Germinal center (tissue), 1 donor: ENCODE measurements at places on chromosomes 5 and 9.

DNA sequence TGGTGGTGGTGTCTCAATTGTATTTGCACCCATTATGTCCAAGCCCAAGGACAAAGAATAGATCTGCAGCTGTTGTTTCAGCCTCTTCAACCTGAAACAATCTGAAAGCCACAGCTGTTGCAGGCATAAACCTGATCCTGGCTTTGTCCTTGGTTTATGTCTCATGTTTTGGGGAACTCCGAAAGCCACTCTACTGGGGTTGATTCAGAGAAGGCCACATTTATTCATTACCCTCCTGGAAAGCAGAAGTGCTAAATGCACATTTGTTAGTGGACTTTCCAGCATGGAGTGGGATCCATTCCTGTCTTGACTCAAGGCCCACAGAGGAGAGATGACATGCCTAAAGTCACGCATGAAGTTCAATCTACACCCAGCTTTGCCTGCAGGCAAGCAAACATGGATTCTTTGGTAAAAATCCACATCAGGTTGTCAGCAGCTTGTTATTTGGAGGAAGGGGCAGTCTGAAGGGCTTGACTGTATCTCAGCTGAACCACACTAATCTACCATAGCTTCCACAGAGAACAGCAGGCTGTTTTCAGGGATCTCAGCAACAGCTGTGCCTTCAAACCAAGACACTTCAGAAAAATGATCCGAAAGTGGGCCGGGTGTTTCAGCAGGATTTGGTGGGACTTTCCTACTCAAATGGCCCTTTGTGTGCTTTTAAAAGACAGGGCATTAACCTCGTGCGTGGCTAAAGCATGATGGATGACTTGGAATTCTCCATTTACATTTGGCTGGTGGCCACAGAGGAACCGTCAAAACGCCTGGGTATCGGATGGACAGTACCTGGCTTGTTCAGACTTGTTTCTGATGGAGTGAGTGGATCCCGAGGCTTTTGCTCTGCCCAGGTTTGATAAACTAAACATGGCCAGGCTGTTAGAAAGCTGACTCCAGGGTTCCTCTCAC, 36.2 kb upstream of the ADAM19 start:
- no peak for DNase-seq

DNA sequence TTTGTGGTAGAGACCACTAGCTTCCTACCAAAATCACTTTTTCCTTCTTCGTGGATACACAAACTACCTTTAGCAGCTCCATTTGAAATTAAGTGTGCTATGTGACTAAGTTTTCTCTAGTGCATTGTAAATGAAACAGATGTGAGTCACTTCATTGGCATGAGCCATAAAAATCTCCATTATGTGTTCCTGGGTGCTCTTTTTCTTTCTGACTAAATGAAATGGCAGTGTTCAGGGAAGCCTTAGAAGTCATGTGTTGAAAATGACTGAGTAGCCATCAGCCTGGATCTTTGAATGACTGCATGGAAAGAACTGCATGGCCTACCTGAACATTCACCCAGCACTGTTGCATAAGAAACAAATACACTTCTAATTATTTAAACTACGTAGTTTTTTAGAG, 107.9 kb downstream of the NDUFAF2 start:
- DNase-seq: no peak

- peak; percentile 42 for DNase-seq
Observed at GRCh38 chr9:18255158-18255629, 218.8 kb upstream of the ADAMTSL1 start.

- DNase-seq: no peak
Observed at GRCh38 chr9:105198865-105199264, 45.6 kb upstream of the SLC44A1 start.

DNA sequence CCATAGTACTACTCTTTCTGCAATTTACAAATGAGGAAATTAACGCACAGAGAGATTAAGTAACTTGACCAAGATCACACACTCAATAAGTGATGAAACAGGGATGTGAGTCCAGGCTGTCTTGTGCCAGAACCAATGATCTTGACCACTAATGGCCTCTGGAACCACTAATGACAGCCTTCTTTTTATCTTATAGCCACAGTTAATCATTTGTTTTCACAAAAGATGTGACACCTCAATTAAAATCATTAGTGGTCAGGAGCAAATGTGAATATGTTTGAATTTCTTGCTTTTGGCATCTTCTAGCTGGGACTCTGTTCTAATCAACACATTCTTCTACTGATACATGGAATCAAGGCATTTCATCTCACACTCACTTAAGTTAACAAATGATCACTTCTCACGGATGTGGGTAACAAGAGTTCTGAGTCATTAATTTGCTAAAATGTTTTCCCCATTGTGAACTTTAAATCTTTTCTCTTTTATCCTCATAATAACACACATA, 102.7 kb upstream of the CD180 start:
- no peak for DNase-seq

DNA sequence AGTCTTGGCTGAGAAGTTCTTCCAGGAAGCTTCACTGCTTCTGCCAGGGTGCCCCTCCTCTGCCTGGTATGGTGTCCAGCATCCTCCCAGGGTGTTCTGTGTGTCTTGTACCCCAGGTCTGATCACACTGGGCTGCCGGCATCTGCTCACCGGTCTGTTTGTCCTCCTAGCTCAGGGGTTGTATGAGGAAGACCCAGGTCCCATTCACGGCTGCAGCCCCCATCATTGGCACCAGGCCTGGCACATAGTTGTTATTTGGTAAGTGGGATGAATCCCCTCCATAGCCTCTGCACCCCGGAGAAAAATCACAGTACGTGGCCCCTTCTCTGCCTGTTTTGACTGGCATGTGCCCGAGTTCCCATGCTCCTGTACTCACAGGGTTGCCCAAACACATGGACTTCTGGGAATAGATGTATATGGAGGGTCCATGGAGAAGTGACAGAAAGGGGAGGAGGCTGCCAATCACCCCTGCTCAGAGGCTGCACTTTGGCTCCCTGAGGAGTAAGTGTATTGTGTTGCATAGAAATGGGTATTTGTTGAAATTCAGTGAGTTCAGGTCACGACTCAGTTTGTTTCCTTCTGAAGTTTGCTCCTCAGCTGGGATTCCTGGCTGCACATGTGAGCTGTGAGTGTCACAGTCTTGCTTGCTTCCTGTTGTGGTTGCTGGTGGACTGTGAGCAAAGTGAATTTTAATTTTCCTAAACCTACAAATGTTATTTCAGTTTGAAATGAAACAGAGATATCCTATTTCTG, 96.2 kb downstream of the HSPA4 start:
- DNase-seq: no peak

DNA sequence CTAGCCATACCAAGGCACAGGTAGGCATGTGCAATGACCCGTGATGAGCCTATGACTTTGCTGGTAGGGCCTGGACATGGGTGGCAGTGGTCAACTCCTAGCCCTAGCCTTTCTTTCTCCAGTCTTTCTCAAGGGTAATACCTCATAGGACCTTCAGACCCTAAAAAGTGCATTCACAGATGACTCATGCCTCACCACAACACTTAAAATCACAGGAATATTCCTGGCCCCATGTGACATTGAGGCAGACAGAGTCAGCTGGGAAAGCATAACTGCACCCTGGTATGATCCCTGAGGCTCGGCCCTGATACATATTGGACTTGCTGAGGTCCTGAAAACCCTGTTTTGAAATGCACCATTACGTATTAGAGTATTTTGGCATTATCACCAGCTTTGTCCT, 449.5 kb downstream of the HINT1 start:
- DNase-seq: no peak

GRCh38 chr9:126439883-126440653, 113.4 kb downstream of the MVB12B start:
- DNase-seq: no peak

DNA sequence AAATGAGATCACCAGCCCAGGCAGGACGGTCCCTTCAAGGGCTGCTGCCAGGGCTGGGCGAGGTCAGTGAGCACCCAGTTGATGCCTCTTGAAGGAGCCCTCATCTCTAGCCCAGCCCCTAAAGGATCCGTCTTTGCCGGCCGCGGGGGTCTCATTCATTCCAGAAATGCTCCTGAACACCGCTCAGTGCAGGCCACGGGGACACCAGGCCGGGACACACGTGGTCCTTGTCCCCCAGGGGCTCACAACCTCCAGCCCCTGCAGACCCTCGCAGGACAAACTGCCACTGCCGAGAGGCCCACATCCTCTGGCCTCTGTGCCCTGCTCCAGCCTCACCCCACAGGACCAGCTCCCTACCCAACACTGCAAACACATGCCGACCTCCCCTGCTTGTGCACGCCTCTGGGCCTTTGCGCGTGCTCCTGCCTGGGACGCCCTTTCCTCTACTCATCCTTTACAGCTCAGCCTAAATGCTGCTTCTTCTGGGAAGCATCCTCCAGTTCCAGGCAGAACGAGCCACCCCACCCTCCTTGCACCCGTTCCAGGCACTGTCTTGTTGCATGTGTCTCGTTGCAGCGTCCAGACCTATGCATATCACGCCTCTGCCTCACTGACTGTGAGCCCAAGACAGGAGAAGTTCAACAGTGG, 10.3 kb upstream of the LAMC3 start:
- DNase-seq: no peak

DNA sequence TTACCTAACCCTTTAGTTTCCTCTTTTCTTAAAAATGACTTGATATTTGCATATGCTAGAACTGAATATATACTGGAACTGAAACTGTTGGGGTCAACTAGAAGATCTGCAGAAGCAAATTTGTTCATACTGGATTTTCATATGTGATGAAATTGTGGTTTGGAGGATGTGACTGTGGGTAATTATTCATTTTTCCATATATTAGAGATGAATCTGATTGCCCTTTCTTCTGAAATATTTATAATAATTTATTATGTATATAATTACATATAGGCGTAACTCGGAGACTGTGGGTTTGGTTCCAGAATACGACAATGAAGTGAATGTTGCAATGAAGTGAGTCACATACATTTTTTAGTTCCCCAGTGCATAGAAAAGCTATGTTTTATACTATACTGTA, 149.1 kb downstream of the ATP10B start:
- peak; percentile 17 for DNase-seq

DNA sequence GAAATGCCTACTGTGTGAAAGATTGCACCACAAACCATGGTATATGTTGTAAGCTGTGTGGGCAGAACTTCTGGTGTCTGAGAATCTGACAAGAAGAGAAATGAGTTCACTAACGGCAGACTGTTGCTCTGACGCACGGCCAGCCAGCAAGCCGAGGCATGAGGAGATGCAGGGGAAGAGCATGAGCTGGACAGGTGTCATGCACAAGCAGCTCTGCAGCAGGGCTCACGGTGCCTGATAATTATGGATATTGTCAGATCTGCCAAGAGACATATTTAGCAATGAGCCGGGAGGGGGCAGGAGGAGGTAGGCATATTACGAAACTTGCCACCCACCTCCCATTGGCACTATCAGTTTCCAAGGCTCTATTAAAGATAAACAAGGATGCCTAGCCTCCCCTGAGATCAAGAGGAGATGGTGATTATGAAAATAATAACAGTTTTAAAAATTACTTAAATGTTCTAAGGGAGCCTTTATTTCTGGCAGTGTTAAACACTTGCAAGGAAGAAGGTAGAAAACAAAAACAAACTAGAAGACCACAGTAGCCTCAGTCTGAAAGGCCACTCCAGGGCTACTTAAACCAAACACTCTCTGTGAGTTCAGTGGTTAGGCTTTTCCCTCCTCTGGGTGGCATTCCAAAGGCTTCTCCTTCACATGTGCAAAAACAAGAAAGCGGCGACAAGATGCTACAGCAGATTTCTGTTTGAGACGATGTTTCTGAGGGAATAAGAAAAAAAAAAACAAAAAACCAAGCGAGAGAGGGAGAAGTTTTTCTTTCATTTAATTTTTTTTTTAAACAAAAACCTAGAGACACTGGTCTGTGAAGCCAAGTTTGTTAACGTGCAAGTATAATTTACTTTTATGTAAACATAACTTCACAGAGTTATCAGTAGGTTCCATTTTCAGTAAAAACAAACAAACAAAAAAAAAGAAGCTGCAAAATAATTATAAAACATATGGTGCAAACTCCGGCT, 339.5 kb downstream of the BNC2 start:
- DNase-seq: no peak

DNA sequence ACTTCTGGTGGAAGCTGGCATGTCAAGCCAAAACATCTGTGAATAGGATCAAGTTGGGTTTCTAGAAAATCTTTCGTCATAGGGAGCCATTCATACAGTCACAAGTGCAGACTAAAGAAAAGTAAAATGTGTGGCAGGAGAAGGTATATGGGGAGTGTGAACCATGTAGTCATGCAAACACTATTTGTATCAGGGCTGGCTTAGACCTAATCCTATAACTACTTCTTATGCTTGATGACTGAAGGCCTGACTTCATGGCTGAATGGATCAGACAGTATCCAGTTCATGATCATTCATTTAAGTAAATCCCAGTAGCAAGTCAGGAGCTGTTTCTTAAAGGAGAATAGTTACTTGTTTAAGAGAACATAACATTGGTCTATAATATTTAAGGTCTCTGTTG, 63.8 kb upstream of the DAPK1 start:
- DNase-seq: no peak

GRCh38 chr9:17936365-17936764, 357.5 kb downstream of the SH3GL2 start:
- DNase-seq: no peak

DNA sequence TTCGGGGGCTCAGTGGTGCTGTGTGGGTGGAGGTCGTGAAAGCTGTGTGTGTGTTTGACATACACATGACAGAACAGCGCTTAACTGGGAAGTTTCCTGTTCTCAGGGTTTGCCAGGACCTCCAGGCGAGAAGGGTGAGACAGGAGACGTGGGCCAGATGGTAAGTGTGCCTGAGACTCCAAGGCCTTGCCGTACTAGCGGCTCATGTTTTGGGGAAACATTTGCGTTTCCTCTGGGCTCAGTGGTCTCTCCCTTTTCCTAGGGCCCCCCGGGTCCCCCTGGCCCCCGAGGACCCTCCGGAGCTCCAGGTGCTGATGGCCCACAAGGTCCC, 68.3 kb upstream of the FCN2 start:
- no peak for DNase-seq

GRCh38 chr5:131899686-131900085, 45.8 kb downstream of the MEIKIN start:
- DNase-seq: no peak

GRCh38 chr5:102777099-102777498, 22.0 kb downstream of the PAM start:
- no peak for DNase-seq

DNA sequence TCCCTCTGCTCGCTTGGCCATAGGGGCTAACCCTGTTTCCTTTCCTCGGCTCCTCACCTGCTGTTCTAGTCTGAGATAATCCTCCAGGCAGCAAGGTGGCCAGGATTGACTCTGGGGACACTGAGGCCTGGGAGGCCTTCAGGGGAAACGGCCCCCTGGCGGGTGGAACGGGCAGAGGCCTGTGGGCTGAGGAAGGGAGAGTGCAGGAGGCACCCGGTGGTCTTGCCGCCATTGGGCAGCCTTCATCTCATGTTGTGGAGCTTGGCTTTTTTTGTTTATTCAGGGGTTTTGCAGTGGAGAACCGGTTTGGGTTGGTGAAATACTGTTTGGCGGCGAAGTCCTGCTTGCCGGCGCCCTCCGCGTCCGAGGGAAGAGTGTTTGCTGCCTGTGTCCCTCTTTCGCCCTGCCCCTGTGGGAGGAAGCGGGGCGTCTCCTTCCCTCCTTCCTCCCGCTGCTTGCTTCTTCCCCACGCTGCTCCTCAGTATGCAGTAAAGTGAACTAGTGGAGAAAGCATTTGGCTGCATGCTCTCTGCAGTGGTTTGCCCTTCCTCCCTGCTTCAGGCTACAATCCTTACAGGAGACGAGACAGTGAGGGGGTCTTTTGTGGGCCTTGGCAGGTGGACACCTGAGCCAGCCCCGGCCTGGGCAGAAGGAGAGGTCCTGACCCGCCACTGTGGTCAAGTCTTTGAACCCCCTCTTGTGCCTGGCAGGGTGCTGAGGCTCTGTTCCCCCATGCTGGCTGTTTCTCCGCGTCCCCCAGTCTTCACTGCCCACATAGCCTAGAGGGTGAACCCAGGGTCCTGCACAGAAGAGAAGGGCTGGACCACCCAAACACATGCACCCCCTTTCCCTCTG, 30.8 kb upstream of the PRDM12 start:
- DNase-seq: no peak
